Anterior cingulate cortex (tissue), 58 donors: ENCODE measurements at places on chromosomes 5 and 9.

- no peak for DNase-seq
Measured at GRCh38 chr5:129496421-129496820, 36.3 kb downstream of the ADAMTS19 start.

- no peak for DNase-seq
Measured at GRCh38 chr9:94787266-94787665, 60.8 kb downstream of the AOPEP start.

DNA sequence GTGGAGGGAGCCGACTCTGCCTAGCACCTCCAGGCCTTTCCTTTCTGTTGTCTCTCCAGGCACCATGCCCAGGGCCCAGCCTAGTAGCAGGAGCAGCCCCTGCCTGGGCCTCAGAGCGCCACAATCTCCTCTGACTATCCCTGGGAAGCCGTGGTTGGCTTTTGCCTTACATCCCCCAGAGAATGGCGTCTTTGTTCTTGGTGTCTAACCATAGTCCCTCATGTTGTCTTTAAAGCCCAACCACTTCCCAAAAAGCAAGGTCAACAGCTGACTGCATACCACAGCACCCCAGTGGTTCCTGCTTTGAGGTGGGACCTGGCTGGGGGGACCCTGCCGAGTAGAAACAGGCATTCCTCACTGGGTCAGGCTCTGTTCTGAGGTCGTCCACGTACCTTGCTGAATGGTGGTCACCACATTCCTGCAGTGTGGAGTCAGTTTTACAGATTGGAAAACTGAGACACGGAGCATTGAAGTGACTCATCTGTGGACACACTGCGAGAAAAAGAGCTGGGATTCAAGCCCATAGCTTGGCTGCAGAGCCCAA is 13.7 kb upstream of the CERCAM start:
- DNase-seq = no peak

- no peak for DNase-seq
Measured at GRCh38 chr9:17856995-17857394, 278.1 kb downstream of the SH3GL2 start.

GRCh38 chr5:21432646-21433045 is 1420.5 kb downstream of the CDH12 start:
- no peak for DNase-seq
